ENCODE measurements at places on chromosomes 7 and 10.
A peak's percentile ranks its signal among the peaks of the same experiment; 100 is the strongest.

GRCh38 chr10:49175587-49176309 is 12.4 kb downstream of the TMEM273 start:
- no peak for DNase-seq

GRCh38 chr10:52312942-52313255 is 1.2 kb upstream of the DKK1 start:
- no peak for DNase-seq

GRCh38 chr10:31320550-31321211 is 1.7 kb downstream of the ZEB1 start:
- DNase-seq, result peak; percentile 8

DNA sequence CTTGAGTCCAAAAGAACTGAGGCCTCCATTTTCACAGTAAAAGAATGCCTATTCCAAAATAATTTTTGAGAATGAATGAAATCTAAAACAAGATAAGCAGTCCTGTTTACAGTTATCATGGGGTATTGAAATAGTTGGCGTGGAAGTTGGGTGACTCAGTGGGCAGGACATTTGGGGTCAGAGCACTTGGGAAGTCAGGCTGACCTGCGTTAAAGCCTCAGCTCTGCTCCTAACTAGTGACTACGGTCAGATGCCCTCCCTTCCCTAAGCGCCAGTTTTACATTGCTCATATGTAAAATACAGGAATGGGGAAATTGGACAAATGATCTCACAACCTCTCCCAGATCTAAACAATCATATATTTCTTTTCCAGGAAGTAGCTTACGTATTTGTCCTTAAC is 2.3 kb upstream of the PAPSS2 start:
- peak; percentile 1 for DNase-seq

DNA sequence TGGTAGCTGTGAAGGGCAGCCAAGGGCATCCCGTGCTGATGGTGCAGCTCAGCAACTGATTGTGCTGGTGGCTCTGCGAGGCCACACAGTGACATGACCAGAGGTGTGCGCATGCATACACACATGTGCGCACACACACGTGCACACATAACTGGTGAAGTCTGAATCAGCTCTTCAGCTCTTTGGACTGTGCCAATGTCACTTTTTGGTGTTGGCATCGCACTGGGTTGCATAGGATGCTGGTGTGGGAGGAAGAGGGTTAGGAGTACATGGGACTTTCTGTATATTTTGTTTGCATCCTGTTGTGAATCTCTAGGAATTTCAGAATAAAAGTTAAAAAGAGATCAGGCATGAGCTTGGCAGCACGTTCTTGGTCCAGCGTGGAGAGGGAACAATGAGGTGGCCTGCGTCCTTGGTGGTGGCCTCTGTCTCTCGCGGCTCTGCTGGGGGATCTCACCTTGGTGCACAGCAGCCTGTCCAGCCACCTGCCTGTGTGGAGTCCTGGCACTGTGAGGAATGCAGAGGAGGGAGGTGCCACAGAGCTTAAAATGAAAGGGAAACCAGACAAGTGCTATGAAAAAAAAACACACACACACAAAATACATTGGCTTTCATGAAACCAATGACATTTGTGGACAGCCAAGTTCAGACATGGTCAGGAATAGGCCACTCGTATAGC is 124.0 kb downstream of the TRRAP start:
- DNase-seq, result no peak

DNA sequence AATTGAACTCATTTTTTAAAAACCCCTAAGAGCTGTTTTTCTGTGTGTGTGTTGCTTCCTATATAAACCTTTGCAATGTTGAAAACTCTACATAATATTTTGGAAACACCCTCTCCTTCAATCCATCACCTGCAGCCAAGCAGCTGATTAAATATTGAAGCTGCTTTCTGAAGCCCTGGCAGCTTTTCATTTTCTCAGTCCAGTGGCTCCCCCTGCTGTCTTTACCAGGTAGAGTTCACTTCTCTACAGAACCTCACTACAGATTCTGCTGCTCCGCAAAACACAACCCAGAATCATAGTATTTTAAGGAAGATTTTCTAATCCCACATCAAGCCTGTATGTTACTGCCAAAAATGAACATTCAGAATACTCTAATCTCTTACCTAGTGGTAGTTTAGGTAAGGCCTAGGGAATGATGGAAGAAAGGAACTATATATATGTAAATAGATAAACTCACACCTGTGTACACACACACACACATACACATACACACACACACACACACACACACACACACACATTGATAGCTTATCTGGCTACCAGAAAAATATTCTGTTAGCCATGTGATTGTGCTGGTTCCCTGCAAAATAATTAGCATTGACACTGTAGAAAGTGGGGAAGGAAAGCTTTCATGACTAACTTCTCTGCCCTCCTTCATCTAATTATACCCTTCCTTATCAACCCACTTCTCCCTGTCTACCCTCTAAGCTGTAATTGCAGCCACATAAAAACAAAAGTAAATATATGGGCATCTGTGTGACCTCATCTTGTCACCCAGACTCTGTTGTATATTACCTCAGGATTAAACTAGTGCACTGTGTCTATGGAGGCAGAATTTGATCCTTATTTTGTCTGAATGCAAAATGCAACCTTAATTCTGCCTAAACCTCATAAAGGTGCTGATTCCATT is 229.5 kb upstream of the FZD1 start:
- no peak for DNase-seq

- DNase-seq, result no peak
Measured at GRCh38 chr7:318476-318875, 28.5 kb downstream of the FOXL3 start.

GRCh38 chr7:94922457-94922856 is 15.1 kb downstream of the PPP1R9A start:
- DNase-seq, result no peak

GRCh38 chr7:29319719-29320521 is 125.3 kb downstream of the CHN2 start:
- no peak for DNase-seq

DNA sequence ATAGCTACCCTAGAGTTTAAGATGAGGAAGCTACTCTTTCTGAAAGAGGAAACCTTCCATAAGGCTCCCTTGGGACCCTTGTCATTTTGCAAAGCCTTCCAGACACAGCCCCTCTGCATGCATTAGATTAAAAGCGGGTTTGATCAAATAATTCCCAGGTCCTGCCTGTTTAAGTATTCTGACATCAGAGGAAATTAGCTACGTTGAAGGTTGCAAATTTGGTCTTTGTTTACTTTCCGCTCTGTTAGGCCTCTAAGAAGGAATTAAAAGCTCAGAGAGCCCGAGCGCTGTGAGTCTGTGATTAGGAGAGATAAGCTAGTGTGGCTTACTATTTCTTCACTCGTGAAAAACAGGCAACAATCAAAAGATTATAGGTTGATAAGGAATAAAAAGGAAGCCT is 1.4 kb upstream of the THSD7A start:
- no peak for DNase-seq

- no peak for DNase-seq
Measured at GRCh38 chr7:33262476-33262875, 133.1 kb downstream of the BBS9 start.

DNA sequence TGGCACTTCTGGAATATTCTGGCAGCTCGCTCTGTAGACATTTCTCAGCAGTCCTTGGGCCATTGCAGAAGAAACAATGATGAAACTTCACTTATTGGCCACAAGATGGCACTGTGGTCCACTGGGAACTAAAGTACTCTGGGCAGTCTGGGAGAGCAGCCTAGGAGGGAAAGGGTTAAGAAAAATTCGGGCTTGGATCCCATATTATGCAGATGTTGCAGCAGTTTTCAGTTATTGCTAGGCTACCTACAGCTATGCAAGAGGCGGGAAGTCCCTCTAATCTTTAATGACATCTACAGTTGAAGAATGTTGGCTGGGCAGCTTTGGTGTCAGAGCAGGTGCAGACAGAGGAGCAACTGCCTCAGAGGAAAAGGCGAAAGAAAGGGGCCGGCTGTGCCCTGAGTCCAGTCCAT is 201.7 kb upstream of the PRSS58 start:
- DNase-seq, result peak; percentile 49

DNA sequence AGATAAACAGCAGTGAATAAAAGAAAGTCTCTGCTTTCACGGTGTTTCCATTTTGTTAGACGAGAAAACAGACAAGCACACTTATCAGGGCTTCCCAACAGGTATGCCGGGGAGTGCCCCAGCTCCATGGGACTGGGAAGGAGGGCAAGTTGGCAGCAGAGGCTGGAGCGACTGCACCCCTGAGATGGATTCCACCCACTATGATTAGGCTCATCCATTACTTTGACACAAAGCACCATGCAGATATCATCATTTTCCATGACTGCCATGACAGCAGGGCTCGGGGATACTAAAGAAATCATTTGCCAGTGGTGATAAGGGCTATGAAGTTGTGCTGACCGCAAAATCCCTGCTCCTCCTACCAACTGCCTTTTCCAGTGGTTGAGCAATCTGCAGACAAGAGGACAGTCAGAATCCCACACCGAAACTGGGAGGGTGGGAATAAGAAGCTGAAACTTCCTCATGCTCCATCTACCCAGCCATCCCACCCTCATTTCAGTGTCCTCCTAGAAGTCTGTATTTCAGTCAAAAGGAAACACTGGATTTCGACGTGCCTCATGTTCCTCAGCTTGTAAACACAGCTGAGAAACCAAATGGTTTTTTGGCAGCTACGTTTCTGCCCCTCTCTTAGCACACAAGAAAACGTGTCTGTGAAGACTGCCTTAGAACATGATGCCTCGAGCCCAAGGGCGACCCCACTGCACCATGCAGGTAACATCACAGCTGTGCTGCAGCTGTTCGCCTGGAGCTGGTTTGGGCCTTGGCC is 15.5 kb downstream of the CREB3L2 start:
- DNase-seq, result no peak

DNA sequence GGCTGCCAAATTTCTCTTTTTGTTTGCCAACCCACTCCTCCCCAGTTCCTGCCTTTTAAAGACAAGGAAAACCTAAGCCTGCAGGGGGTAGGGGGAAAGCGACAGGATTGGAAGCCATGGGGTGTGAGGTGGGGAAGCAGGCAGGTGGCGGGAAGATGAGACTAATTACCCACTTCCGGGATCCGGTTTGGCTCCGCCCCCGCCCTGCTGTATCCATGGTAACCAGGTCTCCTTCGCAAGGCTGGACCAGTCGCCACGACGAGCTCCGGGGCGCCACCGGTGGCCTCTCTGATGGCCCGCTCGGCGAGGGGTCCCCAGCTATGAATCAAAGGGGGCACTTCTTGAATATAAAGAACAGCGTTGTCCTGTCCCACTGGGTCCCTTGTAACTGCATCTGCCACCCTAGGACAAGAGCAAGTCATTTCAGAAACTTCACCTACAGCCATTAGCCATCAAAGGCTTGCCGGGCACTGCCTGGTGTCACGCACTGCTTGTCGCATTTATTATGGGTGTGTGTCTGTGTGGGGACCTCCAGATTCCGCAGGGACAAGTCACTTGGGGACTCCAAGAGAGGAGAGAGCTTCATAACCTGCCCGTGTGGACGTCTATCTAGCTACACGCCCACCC is 55.4 kb upstream of the LMTK2 start:
- peak; percentile 35 for DNase-seq

- peak; percentile 25 for DNase-seq
Measured at GRCh38 chr10:4130685-4131084, 345.7 kb upstream of the KLF6 start.

DNA sequence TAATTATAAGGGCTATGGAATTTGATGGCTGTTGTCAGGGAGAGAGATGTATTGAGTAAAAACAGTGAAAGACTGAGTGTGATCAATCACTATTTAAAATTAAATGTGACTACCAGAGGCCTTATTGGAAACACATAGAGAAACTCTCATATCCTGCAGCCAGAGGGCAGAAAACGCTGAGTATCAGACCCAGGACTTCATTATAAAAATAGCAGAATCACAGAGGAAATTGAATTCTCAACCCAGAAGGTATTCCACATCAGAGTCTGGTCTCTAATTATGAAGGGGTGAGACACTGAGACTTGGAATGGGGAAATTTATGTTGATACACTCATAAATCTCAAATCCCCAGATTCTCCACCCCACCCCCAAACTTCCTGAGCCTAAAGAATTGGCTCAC is 69.5 kb upstream of the IL6 start:
- DNase-seq, result peak; percentile 19

- DNase-seq, result no peak
Measured at GRCh38 chr7:35250941-35251340, 3.0 kb downstream of the TBX20 start.

GRCh38 chr10:93039110-93039509 is 21.5 kb upstream of the CYP26C1 start:
- no peak for DNase-seq

DNA sequence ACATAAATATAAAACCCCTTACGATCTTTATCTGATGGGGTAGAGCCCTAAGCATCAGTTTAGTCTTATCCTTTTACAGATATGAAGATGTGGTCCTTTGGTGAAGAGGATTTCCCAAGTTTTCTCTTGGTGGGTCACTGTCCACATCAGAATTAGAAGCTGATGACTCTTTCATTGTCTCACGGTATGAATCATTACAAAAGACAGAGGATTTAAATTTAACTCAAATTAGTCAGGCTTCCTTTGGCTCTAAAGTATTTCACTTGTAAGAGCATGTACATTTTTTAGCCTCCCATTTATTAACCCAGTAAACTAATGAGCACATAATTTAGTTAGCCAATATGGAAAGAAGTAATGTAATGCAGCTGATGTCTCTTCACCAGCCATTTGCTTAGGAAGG is 49.9 kb upstream of the TMEM26 start:
- DNase-seq, result no peak

- no peak for DNase-seq
Measured at GRCh38 chr7:101935521-101936141, 118.2 kb downstream of the CUX1 start.

DNA sequence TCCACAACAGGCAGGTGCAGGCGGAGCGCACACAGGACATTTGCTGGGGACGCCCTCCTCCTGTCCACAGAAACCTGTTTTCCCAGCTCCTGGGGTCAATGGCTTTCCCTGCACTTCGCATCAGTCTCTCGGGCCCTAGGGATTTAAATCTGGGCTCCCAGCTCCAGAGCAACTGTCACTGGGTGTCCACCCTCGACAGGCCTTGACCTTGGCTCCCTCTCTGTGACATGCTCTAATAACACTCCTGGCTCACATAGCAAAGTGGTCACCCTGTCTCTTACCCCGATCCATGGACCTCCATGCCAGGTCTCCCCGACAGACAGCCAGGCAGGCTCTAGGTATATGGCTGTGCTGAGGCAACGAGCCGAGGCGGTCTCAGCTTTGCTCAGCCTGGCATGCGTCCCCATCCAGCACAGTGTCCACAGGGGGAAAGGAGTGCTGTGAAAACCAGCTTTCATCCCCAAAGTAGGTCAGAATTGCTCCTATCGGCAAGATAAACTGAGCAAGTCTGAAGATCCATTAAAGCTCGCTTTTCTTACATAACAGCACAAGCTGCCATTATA is 195.6 kb downstream of the TNS3 start:
- no peak for DNase-seq

DNA sequence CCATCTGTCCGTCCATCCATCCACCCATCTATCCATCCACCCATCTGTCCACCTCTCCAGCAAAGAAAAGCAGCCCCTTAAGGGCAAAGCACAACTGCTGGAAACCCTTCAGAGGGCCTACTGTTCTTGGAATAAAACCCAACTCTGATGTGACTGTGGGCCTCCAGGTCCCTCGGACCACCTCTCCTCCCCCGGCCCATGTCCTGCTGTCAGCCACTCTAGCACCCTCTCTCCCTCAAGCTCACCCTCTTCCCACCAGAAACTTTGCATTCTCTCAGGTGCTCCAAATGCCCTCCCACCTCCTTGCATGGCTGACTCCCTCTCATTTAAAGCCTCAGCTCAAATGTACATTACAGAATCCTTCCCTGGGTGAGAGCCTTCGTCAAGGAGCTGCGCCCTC is 110.3 kb downstream of the ARHGAP22 start:
- DNase-seq, result no peak
